ENCODE measurements at places on chromosomes 1 and 21. TPM values are rescaled to one million over a fixed set of nuclear protein-coding genes. Genes with fewer than 3 reads are reported as not detected.

Gene CD58
- 60.5 TPM for total RNA-seq

Gene USH2A
- 3.2 TPM for total RNA-seq

Gene OR6K3
- not detected for total RNA-seq

Gene TEX38
- total RNA-seq = not detected

Gene KLHL21
- 54.7 TPM for total RNA-seq

Gene HAO2
- 10.0 TPM for total RNA-seq

Gene CASQ1
- not detected for total RNA-seq

Gene SERPINC1
- not detected for total RNA-seq

Gene OR14I1
- total RNA-seq = not detected

Gene CENPL
- total RNA-seq = 27.9 TPM

Gene GPR52
- 1.8 TPM for total RNA-seq

Gene PKLR
- under 0.01 TPM for total RNA-seq

Gene RHD
- not detected for total RNA-seq

Gene S100B
- total RNA-seq = 746 TPM

Gene CDCA8
- total RNA-seq = 9.6 TPM

Gene RIMS3
- total RNA-seq = 1.00 TPM

Gene LRRC38
- total RNA-seq = not detected

Gene MTARC2
- 5.2 TPM for total RNA-seq

Gene ADPRS
- total RNA-seq = 27.6 TPM

Gene AMY2A
- total RNA-seq = not detected

Gene DVL1
- 60.6 TPM for total RNA-seq

Gene CD101
- total RNA-seq = 1.00 TPM

Gene TEKT2
- under 0.01 TPM for total RNA-seq

Gene ITGB3BP
- total RNA-seq = 33.4 TPM

Gene DMRTA2
- not detected for total RNA-seq

Gene OR2T33
- not detected for total RNA-seq

Gene MCM3AP
- total RNA-seq = 71.2 TPM

Gene ASCL5
- total RNA-seq = not detected

Gene BSND
- total RNA-seq = not detected

Gene IGFN1
- not detected for total RNA-seq

Gene OPRD1
- total RNA-seq = not detected

Gene OR2T8
- total RNA-seq = not detected

Gene PDIK1L
- 8.0 TPM for total RNA-seq

Gene ATP1A4
- total RNA-seq = under 0.01 TPM

Gene NCAM2
- total RNA-seq = 34.2 TPM

Gene C1orf141
- total RNA-seq = not detected

Gene ETV3L
- not detected for total RNA-seq

Gene RHBDL2
- not detected for total RNA-seq

Gene PLPPR5
- 0.15 TPM for total RNA-seq

Gene CCDC28B
- total RNA-seq = 21.1 TPM

Gene DNALI1
- 3.4 TPM for total RNA-seq

Gene GPR37L1
- not detected for total RNA-seq

Measured in melanocyte of skin (primary cell).